Activated CD8-positive, alpha-beta memory T cell treated with anti-CD3 and anti-CD28 coated beads for 1 hour (primary cell): ENCODE measurements at places on chromosomes 7 and 10.

GRCh38 chr7:82291931-82292330, 151.6 kb downstream of the CACNA2D1 start:
- no peak for DNase-seq

DNA sequence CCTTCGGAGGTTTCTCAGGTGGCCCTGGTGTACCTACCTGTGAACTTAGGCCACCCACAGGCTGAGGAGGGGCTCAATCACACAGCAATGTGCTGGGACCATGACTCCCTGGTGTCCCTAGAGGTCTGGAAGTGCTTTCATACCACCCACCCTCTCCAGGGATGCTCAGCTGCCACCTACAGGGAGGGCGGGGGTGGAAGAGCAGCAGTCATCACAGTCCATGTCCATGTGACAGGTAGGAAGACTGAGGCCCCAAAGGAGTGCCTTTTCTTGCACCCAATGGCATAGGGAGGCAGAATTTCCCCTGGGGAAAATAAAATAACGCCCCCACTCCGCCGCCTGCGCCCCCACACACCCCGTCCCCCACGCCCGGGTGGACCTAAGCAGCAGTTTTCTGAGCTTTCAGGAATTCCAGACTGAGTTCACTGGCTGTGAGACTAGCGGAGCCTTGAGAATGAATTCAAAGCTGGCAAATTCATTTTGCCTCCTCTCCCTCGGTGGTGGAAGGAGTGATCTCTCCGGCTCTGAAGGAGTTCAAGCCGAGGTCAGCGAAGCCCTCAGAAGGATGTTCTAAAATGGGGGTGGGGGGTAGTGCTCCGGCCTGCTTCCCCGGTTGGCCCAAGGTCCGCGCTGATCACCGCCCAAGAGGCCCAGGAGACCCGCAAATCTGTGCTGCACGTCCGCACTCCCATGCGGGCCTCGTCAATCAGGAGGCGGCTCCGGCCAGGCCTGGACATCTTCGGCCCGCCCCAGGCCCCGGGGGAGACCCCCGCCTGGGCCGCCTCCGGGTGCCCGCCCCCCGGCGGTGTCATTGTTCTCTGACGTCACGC, 2.1 kb upstream of the ZMIZ1 start:
- no peak for DNase-seq

- DNase-seq: no peak
Observed at GRCh38 chr7:34080513-34080912, 175.2 kb downstream of the BMPER start.

GRCh38 chr7:50665403-50666123, 100.4 kb upstream of the DDC start:
- DNase-seq: no peak

DNA sequence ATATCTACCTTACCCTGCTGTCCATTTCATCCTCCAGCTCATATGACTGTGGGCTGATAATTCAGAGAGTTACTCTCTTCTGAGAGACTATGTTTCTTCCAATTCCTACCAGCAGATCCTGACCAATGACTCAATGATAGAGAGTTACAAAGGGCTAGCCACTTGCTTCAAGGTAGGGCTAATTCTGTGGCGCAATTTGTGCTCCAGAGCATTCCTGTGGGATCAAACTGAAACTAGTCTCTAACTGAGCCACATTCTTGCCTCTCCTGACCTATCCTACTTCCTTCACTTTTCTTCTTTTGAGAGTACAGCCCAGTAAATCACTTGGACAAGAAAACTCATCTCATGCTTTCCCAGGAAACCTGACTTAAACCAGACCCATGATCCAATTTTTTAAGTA, 17.9 kb upstream of the ASZ1 start:
- no peak for DNase-seq

DNA sequence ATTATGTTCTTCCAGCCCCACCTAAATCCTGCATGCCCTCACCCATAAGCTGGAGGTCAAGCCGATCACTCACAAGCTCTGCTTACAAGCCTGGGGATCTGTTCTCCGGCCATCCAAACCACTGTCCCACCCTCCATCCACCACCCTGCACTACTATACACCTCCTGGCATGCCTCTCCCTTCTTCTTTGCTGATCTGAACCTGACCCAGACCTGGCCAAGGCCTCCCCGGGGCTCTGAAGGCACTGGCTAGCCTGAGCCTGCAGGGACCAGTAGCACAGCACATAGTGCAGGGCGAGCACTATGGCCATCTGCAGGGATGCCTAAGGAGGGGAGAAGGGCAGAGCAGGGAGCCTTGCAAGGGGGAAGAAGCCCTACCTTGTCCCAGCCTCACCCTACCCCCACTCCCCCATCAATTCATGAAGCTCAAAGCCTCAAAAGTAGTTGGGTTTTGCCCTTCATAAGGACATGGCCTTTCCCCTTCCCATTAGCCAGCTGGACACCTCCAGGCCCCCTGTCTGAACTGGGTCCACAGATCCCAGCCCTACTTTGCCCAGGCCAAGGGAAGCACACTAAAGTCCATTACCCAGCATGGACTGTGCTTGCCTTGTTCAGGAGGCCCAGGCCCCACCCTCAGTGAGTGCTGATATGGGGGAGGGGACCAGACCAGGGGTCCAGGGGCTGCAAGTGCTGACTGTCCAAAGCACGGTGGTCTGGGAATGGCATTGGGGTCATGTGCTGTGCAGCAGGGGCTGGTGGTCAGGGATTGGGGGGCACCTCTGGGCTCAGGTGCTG, 29.6 kb downstream of the CHAT start:
- no peak for DNase-seq

DNA sequence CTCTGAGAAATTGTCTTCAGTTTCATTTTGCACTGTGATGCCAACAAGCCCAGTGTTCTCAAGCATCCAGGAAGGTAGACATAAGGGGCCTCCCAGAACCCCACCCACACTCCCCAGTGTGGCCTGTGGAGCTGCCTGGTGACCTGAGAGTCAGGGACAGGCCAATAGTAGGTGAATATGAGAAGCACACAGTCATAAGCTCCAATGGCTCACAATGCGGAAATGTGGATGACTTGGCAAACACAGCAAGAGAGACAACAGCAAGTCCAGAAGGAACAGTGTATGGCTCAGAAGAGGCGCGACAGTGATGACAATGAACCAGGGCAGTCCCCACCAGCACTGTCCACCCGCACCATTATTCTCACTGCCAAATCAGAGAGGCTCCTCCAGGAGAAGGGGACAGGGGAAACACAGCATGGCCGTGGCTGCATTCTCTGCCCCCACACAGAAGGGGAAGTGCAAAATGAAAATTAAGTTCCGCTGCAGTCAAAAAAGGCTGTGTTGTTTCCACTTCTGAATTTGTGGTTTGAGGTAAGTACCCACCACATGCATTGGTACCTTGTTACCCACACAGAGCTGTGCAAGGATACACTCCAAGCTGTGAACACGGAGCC, 419.8 kb downstream of the GRID1 start:
- DNase-seq: no peak

DNA sequence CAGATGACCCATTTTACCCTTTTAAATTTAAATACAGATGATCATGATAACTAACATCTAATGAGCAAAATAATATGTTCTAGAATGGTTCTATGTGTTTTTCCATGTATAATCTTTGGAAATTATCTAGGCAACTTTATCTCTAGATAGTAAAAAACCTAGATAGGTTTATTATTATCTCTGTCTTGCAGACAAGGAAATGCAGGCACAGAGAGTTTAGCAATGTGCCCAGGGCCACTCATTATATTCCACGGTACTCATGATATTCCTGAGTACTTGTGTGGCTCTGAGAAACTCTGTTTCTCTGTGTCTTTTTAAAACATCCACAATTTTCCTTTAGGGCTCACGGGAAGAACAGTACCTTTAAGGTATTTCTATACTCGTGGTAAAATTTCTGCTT, 26.4 kb upstream of the SNX13 start:
- DNase-seq: no peak

DNA sequence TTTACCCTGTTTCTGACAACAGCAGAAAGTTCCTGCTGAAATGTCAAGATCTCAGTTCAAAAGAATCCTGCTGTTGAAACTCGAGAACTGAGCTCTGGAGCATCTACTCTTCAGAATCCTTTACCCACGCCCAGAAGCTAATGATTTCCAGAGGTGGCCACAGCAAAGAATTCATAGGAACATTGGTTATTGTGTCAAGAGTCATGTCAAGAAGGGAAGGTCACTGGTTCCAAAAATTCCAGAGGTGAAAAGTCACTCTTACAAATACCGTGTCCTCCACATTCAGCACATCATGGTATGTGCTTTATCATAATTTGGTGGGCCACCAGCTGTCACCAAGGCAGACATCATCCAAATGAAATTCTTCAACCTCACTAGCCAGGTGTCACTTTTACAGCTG, 394.4 kb upstream of the NPVF start:
- DNase-seq: no peak

GRCh38 chr10:78960316-78960800, 108.4 kb upstream of the ZMIZ1 start:
- DNase-seq: no peak

GRCh38 chr10:114045136-114046086, 1.7 kb downstream of the ADRB1 start:
- DNase-seq: no peak

GRCh38 chr7:98467570-98468312, 66.9 kb upstream of the BAIAP2L1 start:
- DNase-seq: no peak

- DNase-seq: no peak
Observed at GRCh38 chr10:91742229-91742628, 56.0 kb upstream of the TNKS2 start.

DNA sequence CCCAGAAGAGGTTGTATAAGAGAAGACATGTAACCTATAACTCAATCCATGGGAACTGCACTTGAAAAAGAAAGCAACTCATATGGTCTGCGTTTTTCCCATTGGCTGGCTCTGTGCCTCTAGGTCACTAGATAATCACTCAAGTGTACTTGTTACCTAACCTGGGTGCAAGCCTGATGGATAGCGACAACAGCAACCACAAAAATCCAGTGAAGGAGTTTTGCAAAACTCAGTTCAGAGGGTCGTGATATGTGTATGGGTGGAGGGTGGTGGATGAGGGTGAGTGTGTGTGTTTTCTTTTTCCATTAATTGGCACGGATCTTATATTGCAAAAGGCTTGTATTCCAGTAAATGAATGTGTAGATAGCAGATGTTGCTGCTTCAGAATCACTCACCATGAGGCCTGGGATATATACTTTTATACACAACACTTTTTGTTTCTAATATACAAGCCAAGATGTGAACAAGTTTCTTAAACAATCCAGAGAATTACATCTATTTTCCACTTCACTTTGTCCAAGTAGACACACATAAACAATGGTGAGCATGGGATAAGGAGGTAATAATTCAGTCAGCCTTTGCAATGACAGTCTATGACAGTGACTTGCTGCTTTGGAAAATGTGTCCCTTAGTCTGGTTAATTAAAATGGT, 286.9 kb upstream of the DKK1 start:
- no peak for DNase-seq

DNA sequence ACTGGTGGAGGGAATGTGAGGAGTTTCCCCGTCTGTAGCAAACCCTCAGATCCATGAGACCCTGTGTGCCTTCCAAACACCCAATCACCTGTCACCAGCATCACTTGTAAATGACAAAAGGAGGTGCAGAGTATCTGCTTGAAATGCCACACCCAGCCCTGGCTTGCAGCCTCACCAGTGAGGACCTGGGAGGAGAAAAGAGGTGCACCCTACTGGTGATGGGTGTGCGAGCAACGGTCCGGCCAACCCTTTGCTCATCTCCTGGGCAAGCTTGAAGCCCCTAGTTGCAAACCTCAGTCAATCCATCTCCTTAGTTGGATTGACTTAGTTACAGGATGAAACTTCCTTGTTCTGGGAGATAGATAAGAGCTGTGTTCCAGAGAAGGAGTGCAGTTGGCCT, 62.4 kb upstream of the WAPL start:
- no peak for DNase-seq

DNA sequence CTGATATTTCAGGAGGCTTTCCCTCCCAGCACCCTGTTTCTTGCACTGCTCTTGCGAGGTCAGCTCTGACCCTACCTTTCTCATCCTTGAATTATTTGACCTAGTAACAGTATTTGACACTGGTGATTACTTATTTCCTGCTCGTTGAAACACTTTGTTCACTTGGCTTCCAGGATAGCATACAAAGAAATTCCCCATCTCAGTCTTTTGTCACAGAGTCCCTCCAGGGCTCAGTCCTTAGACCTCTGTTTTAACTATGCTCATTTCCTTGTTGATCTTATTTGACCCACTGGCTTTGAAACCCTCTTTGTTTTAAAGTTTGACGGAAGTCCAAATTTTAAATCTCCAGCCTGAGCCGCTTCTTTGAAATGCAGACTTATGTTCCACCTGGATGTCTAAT, 29.9 kb downstream of the BMPR1A start:
- no peak for DNase-seq
